Thoracic aorta (tissue), 2 donors: ENCODE measurements at places on chromosomes 5 and 9. TPM values are rescaled to one million over a fixed set of nuclear protein-coding genes. Genes with fewer than 3 reads are reported as not detected.

IL17B gene
- total RNA-seq: 7.1 TPM

DNA sequence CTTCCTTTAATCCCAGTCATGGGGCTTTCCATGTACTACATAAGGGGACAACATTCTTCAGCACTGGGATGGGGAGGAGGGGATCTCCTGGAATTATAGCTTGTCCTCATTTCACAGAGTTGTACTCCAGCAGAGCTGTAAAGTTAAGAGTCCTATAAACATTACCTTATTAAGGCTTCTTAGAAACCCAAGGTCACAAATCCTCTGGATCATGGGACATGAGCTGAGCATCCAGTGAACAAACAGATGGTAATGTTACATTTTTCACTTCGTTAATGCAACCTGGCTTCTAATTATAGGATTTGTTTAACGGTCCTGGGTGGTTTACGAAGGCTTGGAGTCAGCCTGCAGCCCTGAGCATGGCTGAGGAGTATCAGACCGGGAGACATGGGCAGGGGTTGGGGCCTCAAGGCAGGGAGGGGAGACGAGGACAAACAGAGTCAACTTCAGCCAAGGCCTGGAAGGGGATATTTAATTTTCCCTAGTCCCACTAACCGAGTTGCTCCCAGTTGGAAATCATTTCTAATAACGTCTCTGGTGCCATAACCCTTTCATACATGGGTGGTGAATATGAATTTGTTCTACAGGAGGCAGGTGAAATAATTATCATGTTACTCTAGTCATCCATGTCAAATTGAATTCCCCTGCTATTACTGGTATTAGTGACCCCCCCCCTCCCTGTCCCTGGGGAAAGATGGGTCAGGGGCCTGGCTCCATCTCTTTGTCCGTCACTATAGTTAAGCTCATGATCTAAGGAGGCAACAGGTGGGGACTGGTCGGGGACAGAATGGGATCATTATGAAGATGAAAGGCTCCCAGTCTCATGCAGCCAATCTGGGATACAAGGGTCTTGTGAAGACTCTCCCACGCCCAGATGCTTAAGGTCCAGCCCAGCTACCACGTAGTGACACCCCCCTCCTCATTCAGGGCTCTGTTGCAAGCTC, 10.7 kb upstream of the IL17B start:
- DNase-seq: no peak

MYMK gene
- not detected for total RNA-seq

SETX gene
- 57.9 TPM for total RNA-seq

RNF180 gene
- total RNA-seq: 46.6 TPM

DNA sequence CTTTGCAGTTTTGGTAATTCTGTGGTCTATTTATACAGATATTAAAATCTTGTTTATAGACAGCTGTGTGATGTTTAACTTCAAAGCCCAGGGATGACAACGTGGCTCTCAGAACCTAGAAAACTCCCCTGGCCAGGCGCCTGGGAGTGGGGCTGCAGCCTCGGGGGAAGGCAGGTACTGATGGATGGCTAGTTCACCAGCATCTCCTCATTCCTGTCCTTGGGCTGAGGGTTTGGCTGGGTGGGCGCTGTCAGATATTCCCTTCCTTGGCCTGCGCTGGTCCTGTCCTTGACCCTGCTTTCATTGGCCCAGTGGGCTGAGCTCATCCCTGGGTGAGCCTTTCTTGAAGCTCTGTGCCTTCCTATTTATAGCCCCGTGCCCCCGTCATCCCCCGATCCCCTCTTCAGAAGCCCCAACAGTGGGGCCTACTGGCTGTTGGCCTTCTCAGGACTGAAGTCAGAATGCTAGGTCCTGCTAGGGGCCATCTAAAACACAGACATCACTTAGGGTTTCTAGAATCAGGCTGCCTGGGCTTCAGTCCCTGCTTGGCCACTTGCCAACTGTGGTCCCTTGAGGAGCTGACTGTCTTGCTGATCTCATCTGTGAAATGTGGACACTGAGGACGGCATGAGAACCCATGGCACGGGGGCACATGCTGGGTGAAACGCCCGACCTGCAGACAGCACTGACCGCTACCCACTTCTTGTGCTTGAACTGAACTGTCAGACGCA, 20.9 kb downstream of the SH3GLB2 start:
- no peak for DNase-seq

GRCh38 chr9:136140046-136140445, 21.4 kb upstream of the TMEM250 start:
- DNase-seq: no peak

- DNase-seq: no peak
Measured at GRCh38 chr5:133994990-133995333, 9.8 kb downstream of the VDAC1 start.

GRCh38 chr5:150077996-150078801, 8.2 kb downstream of the CSF1R start:
- no peak for DNase-seq

PCDHB14 gene
- total RNA-seq: 10.2 TPM

- no peak for DNase-seq
Measured at GRCh38 chr9:118268046-118268445, 563.8 kb downstream of the TLR4 start.

- DNase-seq: no peak
Measured at GRCh38 chr9:130711469-130711868, 17.9 kb downstream of the EXOSC2 start.

DNA sequence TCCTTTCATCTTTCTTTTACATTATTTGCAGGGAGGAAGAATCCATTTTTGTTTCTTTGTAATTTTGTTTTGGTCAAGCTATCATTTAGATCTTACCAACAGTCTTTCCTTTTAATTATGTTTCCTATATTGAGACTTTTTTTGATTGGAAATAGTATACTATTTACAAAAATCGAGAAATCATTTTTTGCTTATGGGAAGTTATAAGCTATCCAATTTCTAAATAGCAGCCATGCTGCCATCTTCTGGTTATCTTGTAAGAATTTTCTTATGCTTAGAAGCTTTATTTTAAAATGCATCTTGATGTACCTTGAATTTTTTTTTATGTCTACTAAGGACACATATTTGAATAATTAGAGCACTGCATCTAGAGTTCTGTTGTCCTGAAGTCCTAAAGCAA, 821.2 kb downstream of the PTPRD start:
- DNase-seq: no peak

DNA sequence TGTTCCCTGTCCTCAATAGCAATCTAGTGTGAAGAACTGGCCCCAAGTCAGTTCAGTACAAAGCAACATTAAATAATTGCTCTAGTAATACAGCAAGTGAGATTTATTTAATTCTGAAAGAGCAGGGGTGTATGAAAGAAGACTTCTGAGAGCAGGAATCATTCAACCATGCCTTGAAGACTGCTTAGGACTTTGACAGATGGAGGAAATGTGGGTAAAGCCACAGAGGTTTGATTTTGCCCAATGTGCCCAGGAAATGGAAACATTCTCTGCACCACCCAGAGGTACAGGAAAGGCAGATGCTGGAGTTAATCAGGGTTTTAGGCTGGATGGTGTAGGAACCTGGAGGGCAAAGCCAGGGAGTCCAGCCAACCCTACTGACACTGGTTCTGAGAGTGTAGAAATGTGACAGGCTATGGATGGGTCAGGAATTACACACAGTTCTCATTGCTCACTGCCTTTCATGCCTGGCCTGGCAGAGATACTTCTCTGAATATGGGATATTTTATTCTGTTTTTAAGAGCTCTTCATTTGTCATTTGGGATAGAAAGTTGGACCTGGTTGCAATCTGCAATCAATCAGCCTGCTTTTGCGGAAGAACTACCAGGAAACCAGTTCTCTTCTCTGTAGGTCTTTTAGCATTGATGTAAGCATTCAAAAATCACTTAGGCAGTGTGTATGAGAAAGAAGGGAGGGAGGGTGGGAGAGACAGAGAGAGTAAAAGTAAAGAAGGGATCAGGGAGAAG, 88.3 kb downstream of the BRINP1 start:
- DNase-seq: no peak

DNA sequence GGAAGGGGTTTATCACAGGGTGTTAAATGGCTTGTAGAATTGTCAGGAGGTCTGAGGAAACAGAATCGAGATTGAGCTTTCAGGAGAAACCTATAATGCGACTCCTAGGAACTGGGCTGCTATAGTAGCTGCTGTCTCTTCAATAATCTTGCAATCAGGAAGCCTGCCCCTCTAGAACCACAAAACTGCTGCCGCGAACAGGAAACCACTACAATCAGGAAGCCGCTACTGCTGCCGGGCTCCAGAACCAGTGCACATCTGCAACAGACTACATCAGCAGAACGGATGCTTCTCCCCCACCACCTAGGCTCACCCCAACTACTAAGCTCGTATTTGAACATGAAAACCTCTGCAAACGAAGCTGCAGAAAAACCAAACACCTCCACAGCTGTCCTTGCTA, 31.6 kb downstream of the TNFSF8 start:
- no peak for DNase-seq

- no peak for DNase-seq
Measured at GRCh38 chr5:66351813-66352212, 207.7 kb downstream of the SREK1 start.

- DNase-seq: no peak
Measured at GRCh38 chr5:78320401-78320800, 25.9 kb upstream of the AP3B1 start.

DNA sequence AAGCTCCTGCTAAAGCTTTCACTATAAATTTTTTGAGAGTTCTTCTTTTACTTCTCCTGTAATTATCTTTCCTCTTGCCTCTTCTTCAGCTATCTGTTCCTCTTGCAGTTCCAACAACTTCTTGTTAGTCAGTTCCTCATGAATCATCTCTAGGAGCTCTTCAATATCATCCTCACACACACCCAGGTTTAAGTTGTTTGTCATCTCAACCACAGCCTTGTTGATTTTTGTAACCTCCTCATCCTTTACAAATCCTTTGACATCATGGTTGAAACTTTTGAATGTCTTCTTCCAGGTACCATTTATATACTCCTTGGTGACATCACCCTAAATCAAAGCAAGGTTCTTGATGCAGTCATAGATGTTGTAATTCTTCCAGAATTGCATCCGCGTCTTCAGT, 106.3 kb upstream of the MAMDC2 start:
- DNase-seq: no peak

NUTM2G gene
- not detected for total RNA-seq

DNA sequence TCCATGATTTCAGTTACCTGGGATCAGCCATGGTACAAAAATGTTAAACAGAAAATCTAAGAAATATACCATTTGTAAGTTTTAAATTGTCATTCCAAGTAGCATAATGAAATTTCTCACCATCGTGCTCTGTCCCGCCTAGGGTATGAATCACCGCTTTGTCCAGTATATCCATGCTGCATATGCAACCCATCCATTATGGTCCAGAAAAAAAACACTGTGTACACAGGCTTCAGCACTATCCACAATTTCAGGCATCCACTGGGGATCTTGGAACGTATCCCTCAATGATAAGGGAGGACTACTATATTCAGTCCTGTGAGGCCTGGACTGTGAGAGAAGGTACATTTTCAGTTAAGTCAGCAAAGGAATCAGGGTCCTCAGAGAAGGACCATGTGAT, 37.6 kb upstream of the HNRNPA0 start:
- DNase-seq: no peak

AQP3 gene
- 6.9 TPM for total RNA-seq

FGD3 gene
- 9.9 TPM for total RNA-seq

GRCh38 chr9:71929791-71930440, 18.5 kb downstream of the C9orf85 start:
- no peak for DNase-seq

- DNase-seq: no peak
Measured at GRCh38 chr9:84839541-84839940, 170.0 kb downstream of the NTRK2 start.

RNF224 gene
- total RNA-seq: not detected

DNA sequence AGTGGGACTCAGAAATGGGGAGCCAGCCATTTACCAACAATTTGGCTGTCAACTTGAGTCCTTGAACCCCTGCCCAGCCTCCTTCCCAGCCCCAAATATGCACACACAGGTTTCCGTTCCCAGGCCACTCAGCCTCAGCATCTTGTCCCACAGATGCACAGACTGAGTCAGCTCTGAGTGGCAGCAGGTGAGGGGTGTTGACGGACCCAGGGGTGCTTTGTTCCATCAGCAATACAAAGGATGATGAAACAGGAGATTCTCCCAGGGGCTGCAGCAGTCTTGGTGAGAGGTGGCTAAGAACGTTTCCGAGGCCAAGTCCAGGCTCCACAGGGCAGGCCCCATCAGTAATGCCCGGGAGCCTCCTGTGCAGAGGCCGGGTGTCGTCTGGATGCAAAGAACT, 4.9 kb upstream of the OLFM1 start:
- no peak for DNase-seq

KCNT1 gene
- 0.28 TPM for total RNA-seq

- no peak for DNase-seq
Measured at GRCh38 chr9:95182854-95183563, 134.5 kb downstream of the FANCC start.

DNA sequence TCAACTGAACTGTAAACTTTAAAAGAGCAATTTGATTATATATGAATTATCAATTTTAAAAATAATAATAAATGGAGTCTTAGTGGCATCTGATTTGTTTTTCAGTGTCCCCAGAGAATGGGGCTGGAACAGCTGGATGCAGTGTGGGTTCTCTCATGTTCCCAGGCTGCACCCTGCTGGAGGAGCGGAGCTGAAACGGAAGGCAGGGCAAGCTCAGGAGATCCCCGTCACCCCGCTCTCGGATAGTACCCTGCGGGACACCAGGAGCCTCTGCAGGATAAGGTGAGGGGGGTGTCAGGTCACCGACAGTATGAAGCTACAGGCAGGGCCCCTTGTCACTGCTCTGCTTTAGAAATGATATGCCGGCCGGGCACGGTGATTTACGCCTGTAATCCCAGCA, 57.3 kb downstream of the S1PR3 start:
- DNase-seq: no peak

DNA sequence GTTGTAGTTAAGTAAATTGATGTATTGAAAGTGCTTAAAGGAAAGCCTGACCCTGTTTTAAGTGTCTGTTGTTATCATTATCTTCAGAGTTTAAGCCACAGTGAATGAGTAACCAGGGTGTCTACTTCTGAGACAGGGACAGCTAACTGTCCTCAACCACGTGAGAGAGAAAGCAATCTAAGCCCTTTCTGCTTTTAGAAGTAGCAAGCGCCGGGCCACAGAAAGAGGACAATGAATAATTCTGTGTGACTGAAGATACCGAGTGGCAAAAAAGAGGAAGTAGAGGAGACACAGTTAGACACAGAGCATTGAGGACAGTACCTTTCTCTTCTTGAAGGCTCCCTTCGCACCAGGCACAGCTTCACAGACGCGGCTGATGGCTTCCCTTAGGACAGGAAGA, 86.3 kb downstream of the S1PR3 start:
- no peak for DNase-seq

C5orf46 gene
- 28.6 TPM for total RNA-seq

GMCL2 gene
- total RNA-seq: not detected

DNA sequence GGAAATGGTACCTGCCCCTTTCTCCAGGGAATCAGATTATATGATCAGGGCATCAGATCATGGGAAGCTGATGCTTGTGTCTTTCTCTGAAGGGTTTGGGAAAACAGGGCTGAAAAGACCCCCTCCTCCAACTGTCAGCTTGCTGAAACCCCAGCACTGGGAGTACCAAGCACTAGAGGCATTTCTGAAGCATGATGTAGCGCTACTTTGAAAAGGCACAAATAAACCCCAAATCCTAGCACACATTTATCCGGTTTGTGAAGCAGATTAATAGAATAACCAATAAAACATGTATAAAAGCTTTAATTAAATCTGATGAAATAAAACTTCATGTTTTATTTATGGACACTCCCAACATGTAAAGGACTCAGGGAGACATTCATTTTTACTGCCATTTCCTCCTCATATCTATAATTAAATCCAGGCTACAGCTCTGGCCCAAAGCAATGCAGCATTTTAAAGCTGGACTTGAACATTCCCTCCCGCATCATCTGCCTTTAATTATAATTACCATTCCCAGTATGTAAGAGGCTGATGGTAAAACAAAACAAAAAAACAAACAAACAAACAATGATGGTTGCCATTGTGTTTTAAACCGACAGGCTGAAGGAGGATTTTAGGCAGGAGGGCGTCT, 298.2 kb upstream of the RFX3 start:
- DNase-seq: no peak

FRMD3 gene
- 5.2 TPM for total RNA-seq
